Stimulated activated CD8-positive, alpha-beta memory T cell treated with anti-CD3 and anti-CD28 coated beads, Interleukin-7, amount 100 ng/mL, for 24 hours (primary cell): ENCODE measurements at places on chromosomes 5 and 9.

GRCh38 chr5:40681363-40682153 lies 1.8 kb downstream of the PTGER4 start:
- DNase-seq = no peak

DNA sequence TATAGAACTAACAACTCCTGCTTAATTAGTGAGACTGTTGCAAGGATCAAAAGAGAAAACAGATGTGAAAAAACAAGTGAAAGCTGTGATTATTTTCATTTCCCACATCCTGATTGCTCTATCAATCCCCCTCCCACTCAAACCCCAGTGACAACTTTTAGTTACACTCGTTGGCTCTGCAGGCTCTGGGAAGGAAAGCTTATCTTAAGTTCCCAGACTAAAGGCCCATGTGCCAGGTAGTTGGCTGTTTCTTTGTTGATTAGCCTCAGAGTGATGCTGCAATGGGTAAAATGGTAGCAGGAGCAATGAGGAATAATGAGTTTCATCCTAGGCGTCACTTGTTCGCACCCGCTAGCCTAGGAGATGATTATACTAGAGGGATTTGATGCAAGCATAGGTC lies 133.3 kb upstream of the IFNE start:
- DNase-seq = no peak

DNA sequence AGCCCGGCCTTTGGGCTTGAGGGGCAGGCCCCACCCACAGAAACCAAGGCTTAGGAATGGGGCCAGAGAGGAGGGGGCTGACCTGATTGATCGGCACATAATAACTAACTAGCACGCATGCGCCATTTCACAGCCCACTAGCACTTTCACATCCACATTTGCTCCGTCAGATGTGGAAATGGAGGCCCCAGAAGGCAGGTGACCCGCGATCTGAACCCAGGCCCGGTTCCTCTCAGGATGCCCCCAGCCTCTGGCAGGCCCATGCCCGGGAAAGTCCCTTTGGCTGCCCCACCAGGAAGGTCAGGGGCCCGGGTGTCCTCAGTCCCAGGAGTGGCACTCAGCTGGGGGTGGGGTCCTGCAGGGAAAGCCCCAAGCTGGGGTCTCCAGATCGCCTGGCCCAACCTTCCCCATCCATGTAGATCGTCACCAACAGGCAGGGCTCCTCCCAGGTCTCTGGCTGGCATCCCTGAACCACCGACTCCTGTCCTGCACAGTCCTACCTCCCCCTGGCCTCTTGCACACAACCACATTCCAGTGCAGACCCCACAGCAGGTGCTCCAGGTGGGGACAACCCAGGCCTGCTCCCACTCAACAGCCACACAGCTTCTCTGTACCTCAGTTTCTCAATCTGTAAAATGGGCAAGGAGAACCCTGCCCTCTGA lies 46.7 kb downstream of the VAV2 start:
- DNase-seq = no peak

DNA sequence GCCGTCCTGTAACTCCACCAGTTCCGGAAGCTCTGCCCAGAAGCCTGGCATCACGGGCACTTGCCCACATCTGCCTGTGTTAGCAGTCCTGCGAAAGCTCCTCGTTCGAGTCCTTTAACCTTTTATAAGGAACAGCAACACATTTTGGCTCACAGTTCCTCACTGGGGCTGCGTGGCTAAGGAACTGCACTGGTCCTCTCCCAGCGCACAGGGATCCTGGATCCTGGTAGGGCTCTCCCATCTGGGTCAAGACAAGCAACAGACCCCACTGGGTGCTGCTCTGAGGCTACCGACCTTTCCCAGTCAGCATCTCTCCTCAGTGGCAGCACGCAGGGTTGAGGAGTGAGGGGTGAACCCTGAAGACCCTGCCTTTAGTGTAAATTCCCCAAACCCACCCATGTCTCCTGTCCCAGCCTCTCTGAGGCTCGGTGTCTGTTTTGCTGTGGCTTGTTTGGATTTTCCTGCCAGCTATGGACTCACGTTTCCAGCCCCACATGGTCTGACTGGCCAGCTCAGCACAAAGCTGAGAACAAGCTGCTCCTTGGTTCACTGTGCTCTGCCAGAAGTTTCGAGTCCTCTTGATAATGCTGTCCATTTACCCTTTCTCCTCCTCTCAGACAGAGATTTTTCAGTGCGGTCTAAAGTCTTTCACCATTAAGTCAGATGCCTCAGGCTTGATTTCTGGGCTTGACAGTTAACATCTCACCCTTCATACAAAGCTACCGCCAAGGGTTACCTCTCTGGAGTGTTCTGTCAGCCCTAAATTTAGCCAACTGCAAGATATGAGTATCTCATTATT lies 80.0 kb downstream of the AK8 start:
- no peak for DNase-seq

DNA sequence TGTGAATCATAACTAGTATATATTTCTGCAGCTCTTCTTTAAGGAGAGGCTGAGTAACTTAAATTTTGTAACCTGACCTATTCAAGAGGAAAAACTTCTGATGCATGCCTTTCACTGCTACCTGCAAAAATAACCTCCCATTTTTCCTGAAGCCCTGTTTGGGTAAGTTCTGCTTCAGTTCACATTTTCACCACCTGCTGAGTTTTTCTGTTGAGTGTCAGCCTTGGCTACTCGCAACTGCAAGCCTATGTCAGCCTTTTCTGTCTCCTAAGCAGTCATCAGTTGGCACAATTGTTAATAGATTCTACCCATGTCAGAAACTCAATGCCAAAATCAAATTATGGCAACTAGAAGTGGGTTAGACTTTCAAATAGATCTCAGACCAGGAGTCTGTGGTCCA lies 8.2 kb upstream of the TNFAIP8 start:
- DNase-seq = no peak

DNA sequence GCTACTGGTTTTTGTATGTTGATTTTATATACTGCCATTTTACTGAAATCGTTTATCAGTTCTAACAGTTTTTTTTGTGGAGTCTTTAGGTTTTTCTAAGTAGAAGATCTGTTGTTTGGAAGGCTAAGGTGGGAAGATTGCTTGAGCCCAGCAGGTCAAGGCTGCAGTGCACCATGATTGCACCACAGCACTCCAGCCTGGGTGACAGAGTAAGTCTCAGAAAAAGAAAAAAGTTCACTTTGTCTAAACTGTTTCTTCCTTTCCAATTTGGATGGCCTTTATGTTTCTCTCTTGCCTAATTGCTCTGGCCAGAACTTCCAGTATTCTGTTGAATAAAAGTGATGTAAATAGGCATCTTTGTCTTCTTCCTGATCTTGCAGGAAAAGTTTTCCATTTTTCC lies 124.5 kb upstream of the LRRTM2 start:
- no peak for DNase-seq

DNA sequence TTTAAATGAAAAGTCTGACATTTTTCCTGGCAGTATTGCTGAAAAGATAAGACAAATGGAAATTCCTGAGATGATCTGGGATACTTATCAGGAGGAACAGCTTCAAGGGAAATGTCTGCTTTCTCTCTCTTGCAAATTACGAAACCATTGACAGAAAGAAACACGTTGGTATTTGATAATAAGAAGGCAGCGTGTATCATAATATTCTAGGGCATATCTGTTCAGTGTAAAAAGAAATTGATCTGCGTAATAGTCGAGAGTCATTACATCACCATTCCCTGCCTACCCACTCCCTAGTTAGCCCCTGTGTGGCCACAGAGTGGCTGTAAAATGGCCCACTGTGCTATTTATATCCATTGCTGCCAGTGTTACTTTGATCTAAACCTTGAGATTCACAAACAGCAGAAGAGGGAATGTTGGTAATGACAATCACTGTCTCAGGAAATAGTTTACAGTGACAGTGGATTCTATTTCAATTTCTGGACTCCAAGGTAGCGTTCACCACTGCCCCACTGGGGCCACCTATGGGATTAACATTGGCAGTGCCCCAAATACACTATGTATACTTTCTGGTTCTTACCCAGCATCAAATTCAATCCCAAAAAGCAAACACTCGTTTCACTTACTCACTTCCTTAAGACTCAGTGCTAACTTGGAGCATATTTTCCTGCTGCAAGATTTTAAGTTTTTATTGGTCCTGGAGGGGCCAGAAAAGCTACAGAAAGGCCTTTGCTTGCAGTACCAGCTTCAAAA lies 133.4 kb upstream of the GAS1 start:
- DNase-seq = no peak

- no peak for DNase-seq
These were observed 159.4 kb upstream of the PITX1 start for GRCh38 chr5:135193213-135194125.

DNA sequence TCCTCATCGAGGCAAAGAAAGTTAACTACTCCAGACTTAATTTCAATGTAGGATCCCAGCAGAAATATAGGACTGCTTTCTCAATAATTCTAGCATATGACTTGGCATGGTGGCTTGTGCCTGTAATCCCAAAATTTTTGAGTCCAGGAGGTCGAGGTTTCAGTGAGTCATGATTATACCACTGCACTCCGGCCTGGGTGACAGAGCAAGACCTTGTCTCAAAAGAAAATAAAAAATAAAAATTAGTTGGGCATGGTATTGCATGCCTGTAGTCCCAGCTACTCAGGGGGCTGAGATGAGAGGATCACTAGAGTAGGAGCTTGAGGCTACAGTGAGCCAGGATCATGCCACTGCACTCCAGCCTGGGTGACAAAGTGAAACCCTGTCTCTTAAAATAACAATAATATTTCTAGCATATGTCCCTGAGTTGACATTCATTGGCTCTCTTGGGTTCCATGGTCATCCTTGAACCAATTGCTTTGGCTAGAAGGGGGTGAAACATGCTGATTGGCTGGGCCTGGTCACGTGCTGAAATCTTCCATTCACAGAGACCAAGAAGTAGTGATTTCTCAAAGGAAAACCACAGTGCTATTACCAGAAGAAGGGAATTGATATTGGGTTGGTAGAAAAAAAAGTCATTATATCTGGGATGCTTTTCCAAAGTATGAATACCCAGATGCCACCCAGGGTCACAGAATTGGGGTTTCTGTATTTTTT lies 31.6 kb upstream of the GARNL3 start:
- no peak for DNase-seq

GRCh38 chr5:130975299-130975698 lies 189.8 kb downstream of the HINT1 start:
- DNase-seq = no peak

GRCh38 chr9:78821126-78821822 lies 524.3 kb downstream of the PSAT1 start:
- no peak for DNase-seq

DNA sequence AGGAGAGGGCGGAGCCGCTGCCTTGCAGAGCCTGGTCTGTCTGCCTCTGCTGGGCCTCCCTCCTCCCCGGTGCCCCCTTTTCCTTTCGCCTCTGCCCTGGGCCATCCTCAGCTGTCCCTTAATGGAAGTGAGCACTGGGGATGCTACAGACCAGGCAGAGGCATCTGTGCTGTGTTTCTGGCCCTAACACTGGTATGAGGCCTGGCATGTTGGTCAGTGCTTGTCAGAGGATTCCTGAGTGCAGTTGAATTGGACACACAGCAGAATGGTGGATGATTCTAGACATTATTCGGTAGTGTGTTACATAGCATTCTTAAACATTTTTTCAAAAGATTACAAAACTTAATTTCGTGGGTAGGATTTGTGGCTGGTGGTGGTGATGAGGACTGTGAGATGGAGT lies 88.6 kb downstream of the EHMT1 start:
- no peak for DNase-seq

DNA sequence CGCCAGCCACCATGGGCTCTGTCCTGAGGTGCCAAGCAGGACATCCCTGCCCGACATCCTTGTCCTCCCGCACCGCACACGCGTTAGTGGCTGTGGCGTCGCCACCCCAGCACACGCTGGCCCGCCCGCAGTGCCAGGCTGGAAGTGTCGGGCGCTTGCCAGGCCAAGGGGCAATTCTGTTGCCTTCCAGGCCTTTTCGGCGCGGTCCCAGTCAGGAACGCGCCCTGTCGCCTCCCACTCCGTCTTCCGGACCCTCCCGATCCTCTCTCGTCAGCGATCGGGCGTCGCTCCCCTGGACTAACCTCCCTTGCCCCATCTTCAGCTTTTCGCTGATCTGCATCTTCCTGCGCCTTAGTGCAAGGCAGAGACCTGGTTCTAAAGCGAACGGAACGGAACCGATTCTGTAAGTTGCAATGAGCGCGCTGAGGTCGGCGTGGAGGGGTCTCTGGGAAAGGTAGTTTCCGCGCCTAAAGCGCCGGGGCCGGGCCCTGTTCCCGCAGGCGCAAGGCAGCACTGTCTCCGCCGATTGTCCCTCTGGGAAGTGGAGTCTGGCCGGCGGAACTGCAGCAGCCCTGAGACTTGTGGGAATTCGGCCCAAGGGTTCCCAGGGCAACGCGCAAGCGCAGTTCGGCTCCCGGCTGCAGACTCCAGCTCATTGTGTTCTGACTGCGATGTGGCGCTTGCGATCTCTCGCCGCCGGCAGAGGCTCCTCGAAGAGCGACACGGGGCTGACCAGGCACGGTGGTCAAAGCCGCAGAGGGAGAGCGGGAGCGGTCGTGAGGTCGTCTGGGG lies at the start of gene ZNF454:
Gene ZNF454 (plus strand): TSS at position 630 of the 792 bp plus-strand sequence. CDS start 1,594 bp downstream, outside the sequence.
- DNase-seq = no peak

DNA sequence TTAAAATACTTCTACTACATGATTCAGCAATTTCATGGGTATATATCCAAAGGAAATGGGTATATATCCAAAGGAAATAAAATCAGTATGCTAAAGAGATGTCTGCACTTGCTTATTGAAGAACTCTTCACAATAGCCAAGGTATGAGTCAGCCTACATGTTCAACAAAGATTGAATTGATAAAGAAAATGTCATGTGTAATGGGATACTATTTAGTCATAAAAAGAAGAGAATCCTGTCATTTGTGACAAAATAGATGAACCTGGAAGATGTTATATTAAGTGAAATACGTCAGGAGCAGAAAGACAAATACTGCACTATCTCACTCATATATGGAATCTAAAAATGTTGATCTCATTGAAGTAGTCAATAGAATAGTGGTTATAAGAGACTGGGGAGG lies 944.5 kb upstream of the CTNND2 start:
- DNase-seq = no peak

DNA sequence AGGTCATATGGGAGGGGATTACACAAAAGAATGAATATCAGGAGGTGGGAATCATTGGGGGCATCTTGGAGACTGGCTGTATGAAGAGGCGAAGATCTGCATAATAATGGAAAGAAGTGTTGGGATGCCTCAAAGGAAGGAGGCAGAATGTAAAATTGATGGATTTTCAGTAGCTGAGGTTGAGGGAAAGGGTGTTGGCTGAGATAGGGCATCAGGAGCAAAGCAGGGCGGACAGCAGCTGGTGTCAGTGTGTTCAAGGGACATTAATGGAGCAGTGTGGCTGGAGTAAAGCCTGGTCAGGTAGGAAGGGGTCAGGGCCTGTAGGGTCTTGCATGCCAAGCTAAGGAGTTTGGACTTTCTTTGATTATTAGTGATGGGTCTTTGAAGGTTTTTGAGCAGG lies 65.2 kb upstream of the TNFAIP8 start:
- DNase-seq = no peak

DNA sequence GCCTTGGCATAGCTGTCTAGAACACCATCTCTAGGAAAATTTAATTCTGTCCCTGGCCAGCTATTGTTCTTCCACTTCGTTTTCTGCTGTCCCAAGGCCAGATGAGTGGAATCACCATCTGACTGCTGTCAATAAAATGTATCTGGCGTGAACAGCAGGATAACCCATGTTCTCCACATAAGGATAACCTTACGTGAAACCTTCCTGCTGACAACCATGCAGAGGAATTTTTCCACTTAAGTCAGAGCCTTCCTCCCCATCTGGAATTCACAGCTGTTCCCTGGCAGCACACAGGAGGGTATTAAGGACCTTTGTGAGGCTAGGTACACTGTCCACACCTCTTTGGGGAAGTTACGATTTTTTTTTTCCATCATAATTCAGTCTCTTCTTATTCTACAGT lies 28.6 kb downstream of the RNF44 start:
- DNase-seq = no peak
